ENCODE measurements at places on chromosomes 4 and X.

GRCh38 chr4:56972389-56972788, 5.0 kb downstream of the NOA1 start:
- DNase-seq = no peak

- no peak for DNase-seq
Measured at GRCh38 chr4:36348403-36348938, 67.1 kb downstream of the DTHD1 start.

GRCh38 chr4:7256984-7257810, 64.9 kb downstream of the SORCS2 start:
- no peak for DNase-seq

DNA sequence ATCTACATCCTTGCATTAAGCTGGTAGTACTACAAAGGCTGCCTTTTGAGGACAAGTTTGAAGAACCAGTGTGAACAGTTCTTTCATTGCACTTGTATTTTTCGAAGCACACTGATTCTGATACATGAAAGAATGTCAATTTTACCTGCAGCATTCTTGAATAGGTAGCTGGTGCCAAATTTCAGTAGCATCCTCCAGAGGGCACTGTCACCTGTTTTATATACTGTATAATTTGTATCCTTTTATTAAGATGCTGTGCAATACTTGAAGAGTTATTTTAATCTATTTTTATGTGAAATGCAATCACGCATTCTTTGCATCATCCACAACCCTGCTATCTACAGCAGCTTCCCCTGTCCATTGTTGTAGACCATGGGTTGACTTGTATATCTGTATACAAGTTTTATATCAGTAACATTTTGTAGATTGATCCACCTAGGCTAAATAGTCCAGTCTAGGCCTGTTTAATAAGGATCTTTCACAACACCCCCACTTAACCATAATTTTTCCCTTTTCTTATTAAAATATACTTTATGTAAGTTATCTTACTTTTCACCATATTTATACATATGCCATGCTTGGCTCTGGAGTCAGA, 325.7 kb downstream of the PCDH7 start:
- DNase-seq = no peak

GRCh38 chr4:63214076-63214475, 1195.2 kb downstream of the TECRL start:
- no peak for DNase-seq

DNA sequence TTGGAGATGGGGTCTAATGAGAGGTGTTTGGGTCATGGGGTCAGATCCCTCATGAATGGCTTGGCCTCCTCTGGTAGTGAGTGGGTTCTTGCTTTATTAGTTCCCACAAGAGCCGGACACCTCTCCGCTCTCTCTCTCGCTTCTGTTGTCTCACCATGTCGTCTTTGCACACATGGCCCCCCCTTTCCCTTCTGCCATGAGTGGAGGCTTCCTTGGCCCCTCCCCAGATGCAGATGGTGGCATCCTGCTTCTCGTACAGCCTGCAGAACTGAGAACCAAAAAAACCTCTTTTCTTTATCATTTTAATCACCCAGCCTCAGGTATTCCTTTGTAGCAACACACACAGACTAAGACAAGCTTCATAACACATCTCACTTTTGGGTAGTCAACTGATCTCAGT, 49.6 kb upstream of the SPRY1 start:
- DNase-seq = no peak

DNA sequence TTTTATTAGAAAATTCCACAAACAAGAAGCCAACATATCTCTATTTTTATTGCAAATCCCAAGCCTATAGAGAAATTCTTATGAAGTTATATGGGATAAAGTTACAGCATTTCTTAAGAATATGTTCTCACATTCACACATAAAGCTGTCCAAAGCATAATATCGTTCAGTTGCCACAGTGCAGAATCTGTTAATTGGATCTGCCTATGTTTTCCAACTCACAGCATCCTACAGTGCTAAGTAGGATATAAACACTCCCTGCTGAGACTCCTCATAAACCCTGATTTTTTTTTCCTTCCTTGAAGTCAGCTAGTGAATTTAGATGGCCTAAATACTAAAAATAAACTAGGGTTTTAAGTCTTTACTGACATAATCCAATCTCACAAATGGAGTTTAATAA, 307.9 kb downstream of the PDGFC start:
- no peak for DNase-seq

- no peak for DNase-seq
Measured at GRCh38 chr4:147769386-147769785, 37.5 kb downstream of the ARHGAP10 start.

DNA sequence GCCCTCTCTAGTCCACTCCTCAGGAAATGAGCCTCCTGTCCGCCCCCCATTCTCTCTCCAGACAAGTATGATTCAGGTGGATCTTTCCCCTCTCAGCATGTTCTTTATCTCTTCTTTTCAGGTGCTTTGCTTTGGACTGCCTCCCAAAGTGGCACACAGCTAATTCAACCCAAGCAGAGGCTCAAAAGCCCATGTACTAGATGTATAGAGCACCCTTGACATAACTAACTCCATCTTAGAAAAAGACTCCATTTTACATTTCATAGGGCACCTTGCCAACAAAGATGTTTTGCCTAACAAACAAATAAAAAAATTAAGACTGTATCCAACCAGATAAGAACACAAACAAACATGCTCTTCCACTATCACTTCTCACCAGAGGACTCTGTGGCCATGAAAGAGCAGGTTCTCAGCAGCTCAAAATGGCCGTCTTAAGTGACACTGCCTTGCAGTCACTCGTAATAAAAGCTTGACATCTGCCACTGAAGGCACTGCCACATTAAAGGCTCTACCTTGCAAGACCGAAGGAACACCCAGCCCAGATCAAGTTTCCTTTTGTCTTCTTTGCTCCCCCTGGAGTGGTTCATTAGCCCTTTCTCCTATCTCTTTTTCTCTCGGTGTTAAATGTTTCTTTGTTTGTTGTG, 84.9 kb upstream of the TAB3 start:
- DNase-seq = no peak
